Spleen (tissue), 13 donors: ENCODE measurements at places on chromosomes 4 and X. TPM values are rescaled to one million over a fixed set of nuclear protein-coding genes. Genes with fewer than 3 reads are reported as not detected.

The SCLT1 gene
- total RNA-seq = 39.8 TPM

The CCDC160 gene
- total RNA-seq = 0.69 TPM

The DDIT4L gene
- 1.6 TPM for total RNA-seq

The PLCXD1 gene
- total RNA-seq = 13.0 TPM

The GLRA2 gene
- not detected for total RNA-seq

The AFM gene
- total RNA-seq = not detected

The LRAT gene
- total RNA-seq = not detected

The SYAP1 gene
- total RNA-seq = 23.2 TPM

The PF4V1 gene
- total RNA-seq = 2.6 TPM

The ARHGEF38 gene
- total RNA-seq = not detected

The MTMR8 gene
- 4.8 TPM for total RNA-seq

The GPM6B gene
- total RNA-seq = 29.5 TPM

DNA sequence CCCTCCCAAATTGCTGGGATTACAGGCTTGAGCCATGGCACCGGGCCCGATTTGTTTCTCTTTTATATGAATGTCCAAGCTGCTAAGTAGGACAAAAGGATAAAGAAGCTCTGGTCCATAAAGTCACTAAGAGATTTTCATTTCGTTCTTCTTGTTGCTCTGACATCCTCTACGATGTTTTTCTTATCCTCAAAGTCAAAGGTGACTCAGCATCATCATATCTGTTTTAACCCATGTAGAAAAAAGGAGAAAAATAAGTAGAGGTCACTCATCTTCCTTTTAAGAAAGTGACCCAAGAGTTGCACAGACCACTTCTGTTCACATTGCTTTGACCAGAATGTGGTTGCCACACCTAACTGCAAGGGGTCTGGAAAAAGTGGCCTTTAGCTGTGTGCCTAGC is 29.3 kb upstream of the DYNLT3 start:
- no peak for DNase-seq

DNA sequence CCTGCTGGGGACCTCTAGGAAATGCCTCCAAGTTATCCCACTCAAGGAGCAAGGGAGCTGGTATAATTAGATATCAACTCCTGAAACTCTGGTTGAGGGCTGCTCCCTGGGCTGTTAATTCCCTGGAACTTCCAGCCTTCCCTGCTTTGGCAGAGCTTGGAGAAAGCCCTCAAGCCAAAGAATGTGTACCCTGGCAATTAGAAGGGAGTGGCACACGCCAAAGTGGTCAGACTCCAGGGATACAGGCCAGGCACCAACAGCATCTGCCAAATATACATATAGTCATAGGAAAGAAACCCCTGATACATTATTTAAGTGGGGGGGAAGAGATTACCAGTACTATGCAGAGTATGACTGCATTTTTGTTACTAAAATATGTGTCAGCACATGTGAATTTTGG is 616.8 kb downstream of the BCOR start:
- DNase-seq = no peak

DNA sequence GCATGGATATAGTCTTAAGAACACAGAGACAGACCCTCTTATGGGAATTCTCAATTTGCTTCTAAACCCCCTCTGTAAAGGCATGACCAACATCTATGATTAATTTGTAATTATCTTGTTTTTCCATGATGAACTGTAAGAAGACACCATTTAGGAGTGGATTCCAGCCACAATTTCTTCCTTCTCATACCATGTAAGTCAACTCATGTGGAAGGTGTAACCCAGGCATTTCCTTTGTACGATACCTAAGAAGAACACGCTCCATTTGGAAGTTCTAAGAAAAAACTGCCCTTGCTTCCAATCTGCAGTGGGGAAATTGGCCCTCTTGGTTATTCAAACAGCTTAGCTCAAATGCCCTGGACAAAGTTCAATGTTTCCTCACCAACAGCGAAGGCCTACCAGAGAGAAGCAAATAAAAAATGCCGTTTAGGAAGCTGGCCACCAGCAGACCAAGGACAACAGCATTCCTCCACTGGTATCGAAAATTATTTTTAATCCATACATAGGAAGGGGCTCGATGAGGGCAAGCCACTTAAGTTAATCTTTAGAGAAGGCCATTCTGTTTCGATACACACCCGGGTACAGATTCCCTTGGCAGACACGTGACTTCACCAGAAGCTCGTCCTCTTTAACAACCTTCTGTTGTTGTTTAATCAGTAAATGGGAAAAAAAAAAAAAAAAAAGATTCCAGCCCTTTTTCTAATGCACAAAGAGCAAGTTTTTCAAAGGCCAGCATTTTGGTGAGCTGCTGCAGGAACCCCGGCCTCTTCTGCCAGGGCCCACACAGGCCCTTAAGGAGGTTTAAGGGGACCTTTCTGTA is 2.6 kb downstream of the DHRSX start:
- peak; percentile 41 for DNase-seq

GRCh38 chrX:129641941-129642340 is 12.8 kb downstream of the APLN start:
- DNase-seq = no peak

DNA sequence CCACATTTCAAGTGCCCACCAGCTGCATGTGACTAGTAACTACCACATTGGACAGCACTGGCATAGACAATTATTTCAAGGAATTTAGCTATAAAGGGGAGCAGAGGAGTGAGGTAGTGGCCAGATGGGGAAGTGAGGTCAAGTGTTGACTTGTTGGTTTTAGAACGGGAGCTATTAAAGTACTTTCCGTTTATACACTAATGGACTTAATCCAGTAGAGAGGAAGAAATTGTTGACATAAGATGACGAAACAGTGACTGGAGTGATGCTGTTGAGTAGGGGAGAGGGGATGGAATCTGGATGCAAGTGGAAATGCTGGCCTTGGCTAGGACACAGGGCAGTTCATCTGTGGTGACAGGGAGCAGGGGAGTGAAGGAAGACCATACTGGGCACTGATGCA is 154.4 kb downstream of the AMMECR1 start:
- DNase-seq = no peak

DNA sequence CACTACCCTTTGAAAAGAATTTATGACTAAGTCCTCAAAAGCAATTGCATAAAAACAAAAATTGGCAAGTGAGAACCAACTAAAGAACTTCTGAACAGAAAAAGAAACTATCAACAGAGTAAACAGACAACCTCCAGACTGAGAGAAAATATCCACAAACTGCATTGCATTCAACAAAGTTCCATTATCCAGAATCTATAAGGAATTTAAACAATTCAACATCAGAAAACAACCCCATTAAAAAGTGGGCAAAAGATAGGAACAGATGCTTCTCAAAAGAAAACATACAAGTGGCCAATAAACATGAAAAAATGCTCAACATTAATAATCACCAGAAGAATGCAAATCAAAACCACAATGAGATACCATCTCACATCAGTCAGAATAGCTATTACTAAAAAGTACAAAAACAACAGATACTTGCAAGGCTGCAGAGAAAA is 130.2 kb downstream of the GASK1B start:
- no peak for DNase-seq

DNA sequence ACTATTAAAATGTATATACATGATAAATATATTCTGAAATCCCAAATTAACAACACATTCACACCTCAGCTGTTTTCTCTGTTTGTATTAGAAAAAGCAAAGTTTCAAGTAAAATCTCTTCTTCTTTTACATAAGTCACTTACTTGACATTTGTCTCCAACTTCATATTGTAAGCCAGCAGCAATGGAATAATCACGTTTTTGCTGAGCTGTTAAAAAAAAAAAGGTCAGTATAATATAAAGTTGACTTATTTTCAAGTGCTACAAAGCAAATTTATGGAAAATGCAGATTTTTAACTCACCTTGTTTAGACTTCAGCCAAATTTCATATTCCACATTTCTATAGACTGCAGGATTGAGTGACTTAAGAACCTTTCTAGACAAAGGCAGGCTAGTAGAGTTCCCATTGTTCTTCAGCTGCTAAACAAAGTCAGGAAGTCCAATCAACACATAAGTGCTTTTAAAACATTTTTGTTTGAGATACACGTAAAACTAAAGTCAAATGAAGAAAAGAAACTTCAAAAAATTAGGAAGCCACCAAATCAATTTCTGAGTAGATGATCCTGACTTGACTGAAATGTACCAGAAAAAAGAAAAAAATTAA is 25.0 kb downstream of the OTUD4 start:
- no peak for DNase-seq

DNA sequence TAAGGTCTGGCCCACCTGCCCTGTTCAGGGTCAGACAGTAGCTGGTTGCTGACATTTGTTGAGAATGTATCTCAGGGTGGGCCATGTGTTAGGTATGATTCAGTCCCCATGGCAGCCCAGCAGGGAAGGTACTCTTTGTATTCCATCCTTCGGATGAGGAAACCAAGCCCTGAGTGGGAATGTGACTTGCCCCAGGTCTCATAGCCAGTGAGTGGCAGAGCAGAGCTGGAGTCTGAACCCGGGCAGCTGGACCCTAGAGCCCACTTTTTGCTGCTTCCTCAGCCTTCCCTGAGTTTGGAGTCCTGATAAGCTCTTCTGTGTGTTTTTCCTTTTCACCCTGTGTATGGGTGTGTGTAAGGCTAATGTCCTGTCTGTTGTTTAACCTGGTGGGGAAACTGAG is 21.6 kb upstream of the UBA1 start:
- peak; percentile 3 for DNase-seq

DNA sequence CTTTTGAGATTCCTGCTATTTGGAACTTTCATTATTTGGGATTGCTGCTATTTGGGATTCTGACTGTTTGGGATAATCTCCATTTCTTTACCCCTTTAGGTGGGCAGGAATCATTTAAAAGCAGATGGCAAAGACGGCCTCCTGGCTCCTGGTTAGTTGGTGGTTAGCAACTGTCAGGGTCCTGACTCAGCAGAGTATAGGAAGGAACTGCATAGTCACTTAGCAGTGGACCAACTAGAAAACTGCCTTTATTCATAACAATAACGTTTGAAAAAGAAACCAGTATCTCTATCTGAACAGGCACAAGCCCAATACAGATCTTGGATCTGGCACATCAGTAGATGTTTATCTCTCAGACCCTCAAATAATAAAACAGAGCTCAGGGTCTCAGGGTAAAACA is 469.7 kb upstream of the FGF16 start:
- DNase-seq = no peak

DNA sequence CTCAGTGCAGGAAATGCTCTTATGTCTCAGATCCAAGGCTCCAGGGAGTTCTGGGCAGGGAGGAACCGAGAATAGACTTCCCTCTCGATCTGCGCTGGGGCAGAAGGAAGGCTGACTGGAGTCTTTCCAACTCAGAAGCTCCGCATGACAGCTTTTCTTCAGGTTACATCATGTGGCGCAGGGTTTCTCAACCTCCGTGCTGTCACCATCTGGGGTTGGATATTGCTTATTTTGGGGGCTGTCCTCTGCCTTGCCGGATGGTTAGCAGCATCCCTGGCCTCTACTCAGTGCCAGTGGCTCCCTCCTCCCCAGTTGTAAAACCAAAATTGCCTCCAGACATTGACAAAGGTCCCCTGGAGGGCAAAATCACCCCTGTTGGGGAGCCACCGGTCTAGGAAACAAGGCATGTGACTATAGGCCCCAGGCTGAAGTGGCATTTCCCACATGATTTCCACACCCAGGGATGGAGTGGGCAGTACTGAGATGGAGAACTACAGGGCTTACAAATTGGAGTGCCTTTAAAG is 21.4 kb downstream of the REELD1 start:
- no peak for DNase-seq

GRCh38 chr4:56804551-56804950 is 16.9 kb downstream of the SPINK2 start:
- no peak for DNase-seq

GRCh38 chrX:257681-258289 is 23.4 kb upstream of the PLCXD1 start:
- DNase-seq = peak; percentile 67

DNA sequence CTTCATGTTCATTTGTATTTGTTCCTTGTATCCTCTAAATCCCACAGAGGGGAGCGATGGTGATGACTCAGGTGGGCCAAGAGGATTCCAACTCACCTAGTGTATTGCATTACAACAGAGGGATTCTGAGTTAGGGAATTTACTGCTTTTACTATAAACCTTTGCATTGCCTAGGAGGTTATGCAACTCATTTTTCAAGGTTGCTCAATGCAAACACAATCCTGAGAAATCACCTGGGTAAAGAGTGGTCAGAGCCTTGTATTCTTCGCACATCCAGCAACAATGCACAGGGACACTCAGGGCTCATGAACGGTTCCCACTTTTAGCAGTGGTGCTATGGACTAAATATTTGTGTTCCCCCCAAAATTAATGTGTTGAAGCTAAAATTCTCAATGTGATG is 28.6 kb upstream of the LSM6 start:
- no peak for DNase-seq

DNA sequence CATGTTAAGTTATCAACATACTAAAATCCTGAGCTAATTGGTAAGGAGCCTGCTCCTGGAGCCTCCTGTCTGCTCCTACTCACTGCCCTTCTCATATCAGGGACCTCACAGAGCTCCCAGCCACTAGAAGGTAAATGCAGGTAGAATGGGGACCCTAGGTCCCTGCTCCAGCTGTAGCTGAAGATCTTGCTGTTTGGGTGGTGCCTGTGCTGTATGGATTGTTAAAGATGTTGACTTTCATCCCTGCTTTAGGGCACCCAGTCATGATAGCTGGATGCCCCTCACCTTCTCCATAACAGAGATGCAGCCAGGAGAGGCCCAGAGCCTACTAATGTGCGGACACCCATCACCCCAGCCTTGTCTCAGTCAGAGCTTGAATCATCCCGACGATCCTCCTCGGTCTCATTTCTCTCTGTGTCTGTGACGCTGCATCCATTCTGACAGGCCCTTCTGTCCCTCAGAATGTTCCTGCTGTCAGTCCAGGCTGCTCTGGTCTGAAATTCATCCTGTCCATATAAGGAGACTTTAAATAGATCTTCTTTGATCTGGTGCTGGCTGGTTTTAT is 341.7 kb upstream of the GATB start:
- no peak for DNase-seq

DNA sequence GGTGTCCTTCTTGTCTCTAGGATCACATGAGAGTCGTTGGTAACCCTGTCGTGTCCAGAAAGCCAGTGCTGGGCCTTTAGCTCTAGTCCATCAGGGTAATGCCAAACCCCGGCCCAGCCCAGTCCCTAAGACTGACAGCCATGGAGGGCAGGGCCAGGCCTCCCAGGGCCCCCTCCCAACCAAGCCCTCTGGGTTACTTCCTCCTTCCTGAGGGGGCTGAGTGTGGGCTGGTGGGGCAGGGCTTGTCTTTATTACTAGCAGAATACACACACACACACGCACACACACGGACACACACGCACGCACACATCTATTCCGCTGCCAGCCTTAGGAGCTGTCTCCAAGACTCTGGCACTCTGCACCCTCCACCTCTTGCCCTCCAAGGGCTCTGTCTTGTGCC is 35.6 kb upstream of the CDKN2AIP start:
- no peak for DNase-seq
